Cardiac ventricle fibroblast (primary cell): ENCODE measurements at places on chromosomes 1 and 21. TPM values are rescaled to one million over a fixed set of nuclear protein-coding genes. Genes with fewer than 3 reads are reported as not detected.

The CDC20 gene
- total RNA-seq = 5.3 and 6.1 TPM in 2 replicates

The NHLH1 gene
- total RNA-seq = not detected in 2 replicates

The ASCL5 gene
- total RNA-seq = 0.34 TPM in 1 of 2 replicates, not detected in the other

The UBE2Q1 gene
- 22.6 and 27.0 TPM in 2 replicates for total RNA-seq
